NCI-H774 (cell line): ENCODE measurements at places on chromosomes 5 and 9.

DNA sequence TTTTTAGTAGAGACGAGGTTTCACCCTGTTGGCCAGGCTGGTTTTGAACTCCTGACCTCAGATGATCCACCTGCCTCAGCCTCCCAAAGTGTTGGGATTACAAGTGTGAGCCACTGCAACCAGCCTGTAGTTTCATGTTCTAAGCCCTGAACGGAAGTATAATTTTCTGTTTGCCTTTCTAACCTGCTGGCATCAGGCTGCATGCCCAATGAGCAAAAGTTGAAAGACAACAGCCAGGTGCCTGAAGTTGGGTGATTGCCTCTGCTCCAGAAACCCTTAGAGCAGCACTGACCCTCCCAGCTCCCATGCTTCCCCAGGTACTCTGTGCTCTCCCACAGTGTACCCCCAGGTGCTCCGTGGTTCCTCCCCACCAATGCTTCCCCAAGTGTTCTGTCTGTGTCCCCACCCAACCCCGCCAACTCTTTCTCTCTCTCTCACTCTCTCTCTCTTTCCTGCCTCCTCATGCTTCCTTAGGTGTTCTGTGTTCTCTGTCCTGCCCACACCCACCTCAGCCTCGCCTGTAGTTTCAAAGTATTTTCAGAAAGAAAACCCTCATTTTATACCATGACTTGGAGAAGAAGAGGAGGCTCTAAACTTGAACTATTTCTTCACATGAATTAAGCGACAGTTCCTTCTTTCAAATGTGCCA, 145.3 kb downstream of the SNCAIP start:
- DNase-seq = no peak

DNA sequence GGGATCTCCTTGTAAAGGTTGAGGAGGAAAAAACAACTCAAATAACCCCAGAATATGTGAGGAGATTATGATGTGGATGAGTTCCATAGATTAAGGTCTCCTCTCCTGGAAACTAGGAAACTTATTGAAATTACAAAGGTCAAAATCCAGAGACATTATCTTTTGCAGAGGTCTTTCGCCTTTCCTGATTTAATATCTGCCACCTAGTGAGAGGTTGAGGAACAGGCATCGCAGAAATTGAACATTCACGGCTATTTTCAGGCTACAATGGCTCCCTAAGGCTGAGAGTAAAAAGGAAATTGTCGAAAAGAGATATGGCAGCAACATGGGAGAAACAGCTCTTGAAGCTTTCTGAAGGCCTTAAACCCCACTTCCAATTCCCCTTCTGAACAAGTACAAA, 127.5 kb upstream of the PLCXD3 start:
- no peak for DNase-seq

GRCh38 chr5:131466171-131466766, 168.8 kb downstream of the RAPGEF6 start:
- no peak for DNase-seq

DNA sequence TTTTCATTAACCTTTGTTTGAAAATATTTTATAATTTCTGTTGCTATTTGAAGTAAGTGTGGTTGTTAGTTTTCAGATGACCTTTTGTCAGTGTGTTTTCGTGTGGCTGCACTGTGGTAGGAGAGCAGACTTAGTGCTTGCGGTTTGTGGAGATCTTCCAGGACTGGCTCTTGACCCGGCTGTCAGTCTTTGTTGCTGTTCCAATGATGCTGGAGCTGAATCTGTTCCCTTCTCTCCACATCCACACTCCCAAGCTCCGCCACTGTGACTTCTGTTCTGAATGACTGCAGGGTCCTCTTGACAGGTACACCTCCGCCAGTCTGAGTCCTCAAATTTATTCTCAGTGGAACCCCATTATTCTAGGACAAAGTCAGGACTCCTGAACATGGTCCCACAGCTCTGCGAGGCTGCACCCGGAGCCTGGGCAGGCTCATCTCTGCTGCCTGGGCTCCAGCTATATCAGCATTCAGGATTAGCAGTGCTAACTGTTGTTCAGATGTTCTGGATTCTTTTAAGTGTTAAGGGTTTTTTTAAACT, 126.0 kb downstream of the WNK2 start:
- no peak for DNase-seq

DNA sequence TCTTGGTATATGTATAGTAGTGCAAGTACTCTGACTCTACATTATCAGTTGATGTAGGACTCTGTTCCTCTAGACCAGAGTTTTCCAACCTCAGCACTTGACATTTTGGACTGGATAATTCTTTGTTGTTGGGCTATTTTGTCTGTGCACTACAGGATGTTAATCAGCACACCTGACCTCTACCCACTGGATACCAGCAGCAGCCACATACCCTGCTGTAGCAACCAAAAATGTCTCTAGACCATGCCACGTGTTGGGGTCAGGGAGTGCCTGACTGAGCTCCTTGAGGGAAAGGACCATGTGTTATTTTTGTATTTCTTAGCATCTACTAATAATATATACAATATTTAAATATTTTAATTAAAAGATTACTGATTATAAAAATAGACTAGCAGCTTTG, 42.7 kb downstream of the TNPO1 start:
- DNase-seq = no peak
